T-helper 17 cell (primary cell): ENCODE measurements at places on chromosomes 4 and X. TPM values are rescaled to one million over a fixed set of nuclear protein-coding genes. Genes with fewer than 3 reads are reported as not detected.

Gene ADAM29
- not detected for total RNA-seq

GRCh38 chrX:110159235-110159634 is 156.3 kb downstream of the TMEM164 start:
- DNase-seq: no peak

- no peak for DNase-seq
Measured at GRCh38 chr4:33772582-33772981, 2471.7 kb downstream of the ARAP2 start.

DNA sequence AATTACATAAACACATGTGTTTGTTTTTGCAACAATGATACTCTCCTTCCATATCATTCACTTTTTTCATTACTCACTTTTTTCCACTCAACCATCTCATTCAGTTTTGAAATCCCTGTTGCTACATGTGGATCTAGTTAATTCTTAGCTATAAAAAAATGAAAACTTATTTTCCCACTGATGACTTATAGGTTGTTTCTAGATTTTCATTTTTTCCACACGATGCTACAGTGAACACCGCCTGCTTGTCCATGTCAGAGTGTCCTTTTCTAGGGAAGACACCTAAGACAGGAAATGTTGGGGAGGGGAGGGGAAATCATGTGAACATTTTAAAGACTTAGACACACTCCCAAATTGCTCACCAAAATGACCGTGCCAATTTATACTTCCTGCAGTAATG is 70.2 kb downstream of the SUPT20HL2 start:
- no peak for DNase-seq

DNA sequence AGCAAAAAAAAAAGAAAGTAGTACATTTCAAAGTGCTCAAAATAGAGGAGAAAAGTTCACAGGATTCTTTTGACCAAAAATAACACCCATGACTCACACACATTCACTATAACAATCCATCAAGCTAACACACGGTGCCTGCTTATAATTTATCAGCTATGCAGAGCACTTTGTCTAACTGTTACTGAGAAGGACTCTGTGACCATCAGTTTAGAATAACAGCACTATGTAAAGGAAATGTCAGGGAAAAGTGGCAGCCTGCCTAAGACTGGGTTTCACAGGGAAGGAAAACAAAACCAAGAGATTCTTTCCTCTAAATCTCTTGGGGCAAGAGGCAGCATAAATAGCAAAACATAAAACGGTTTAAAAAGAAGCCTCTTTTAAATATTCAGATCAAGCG is 54.8 kb downstream of the CCDC149 start:
- DNase-seq: no peak

- DNase-seq: no peak
Measured at GRCh38 chr4:14879683-14880082, 122.6 kb upstream of the CPEB2 start.

Gene BEX2
- 28.2 TPM for total RNA-seq

Gene UGT2A3
- not detected for total RNA-seq

Gene PHEX
- 0.91 TPM for total RNA-seq

Gene TCEAL1
- total RNA-seq: 4.7 TPM

DNA sequence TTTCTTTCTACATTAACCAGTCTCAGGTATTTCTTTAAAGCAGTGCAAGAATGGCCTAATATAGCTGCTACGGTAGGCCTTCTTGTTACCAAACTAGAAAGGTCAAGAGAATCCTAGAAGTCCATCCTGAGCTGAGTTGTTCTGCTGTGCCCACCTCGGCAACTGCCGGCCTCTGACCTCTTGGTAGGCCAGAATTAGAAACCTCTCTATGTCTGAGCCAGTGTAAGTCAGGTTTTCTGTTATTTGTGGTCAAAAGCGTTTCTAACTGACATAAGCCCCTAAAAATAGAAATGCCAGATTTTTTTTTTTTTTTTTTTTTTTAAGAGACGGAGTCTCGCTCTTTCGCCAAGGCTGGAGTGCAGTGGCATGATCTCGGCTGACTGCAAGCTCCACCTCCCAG is 43.1 kb downstream of the SOWAHB start:
- no peak for DNase-seq

- DNase-seq: no peak
Measured at GRCh38 chr4:57424232-57424897, 314.2 kb upstream of the IGFBP7 start.

DNA sequence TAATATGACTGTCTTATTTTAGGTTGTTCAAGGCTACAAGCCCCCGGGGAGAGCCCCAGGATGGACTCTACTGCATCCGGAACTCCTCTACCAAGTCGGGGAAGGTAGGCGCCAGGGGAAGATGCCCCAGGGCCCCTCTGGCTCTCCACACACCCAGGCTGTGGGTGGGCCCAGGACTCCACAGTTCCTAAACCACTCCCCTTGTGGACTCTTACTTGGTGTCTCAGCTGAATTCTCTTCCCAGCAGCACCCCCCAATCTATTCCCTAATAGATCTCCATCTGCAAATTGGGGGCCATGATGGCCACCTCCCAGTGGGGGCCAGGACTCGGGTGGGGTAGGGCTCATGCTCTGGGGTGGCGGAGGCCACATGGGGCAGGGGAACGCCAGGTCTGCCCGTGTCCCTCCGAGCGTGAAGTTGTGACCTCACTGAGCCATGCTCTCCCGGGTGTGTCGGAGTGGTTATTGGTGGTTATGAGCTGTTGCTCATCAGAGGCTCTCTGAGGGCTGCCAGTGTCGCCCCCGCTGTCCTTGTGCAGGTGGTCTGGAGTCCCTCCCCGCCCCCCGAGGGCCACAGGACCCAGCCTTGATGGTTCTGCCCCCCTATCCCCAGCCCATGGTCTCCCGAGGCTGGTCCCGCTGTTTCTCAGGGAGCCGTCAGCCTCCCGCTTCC is 11.2 kb upstream of the ADD1 start:
- no peak for DNase-seq

Gene DUSP9
- total RNA-seq: not detected

- no peak for DNase-seq
Measured at GRCh38 chr4:124555959-124556358, 156.6 kb downstream of the ANKRD50 start.

GRCh38 chr4:70654605-70655011 is 11.7 kb downstream of the JCHAIN start:
- no peak for DNase-seq

- DNase-seq: no peak
Measured at GRCh38 chrX:29487214-29487613, 728.1 kb upstream of the MAGEB2 start.

Gene SPANXA1
- not detected for total RNA-seq

GRCh38 chr4:10667701-10668326 is 16.8 kb downstream of the CLNK start:
- DNase-seq: no peak

GRCh38 chr4:169922632-169923276 is 103.4 kb downstream of the MFAP3L start:
- DNase-seq: no peak

DNA sequence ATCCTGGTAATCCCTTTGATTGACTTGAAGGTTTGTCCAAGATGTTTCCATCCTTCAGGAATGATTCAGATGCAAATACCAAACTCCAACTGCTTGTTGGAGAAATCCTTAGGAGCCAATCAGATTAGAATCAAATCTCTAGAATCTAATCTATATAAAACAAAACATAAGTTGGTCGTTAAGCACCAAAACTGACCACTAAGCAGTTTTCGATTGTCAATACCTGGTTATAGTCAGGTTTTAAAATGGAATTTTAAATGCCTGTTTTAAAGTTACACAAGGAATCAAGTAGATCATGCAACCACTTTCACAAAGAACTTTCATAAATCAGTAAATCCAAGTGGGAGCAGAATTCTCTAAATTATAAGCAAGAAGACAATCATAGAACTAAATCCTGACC is 236.1 kb downstream of the PARM1 start:
- DNase-seq: no peak

GRCh38 chr4:69781458-69782418 is 21.3 kb upstream of the SULT1B1 start:
- no peak for DNase-seq

DNA sequence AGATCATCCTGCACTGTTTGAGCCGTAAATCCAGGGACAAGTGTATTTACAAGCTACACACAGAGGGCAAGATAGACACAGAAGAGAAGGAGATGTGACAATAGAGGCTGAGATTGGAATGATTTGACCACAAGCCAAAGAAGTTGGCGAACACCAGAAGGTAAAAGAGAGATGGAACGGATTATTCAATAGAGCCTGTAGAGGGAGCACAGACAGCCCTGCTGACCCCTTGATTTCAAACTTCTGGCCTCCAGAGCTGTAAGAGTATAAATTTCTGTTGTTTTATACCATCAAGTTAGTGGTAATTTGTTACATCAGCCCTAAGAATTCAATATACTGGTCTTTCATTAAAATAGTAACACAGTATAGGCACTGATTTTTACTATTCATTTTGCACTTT is 447.8 kb downstream of the FAT4 start:
- DNase-seq: no peak

Gene BRS3
- total RNA-seq: not detected

GRCh38 chrX:114077773-114078172 is 506.1 kb upstream of the HTR2C start:
- no peak for DNase-seq

DNA sequence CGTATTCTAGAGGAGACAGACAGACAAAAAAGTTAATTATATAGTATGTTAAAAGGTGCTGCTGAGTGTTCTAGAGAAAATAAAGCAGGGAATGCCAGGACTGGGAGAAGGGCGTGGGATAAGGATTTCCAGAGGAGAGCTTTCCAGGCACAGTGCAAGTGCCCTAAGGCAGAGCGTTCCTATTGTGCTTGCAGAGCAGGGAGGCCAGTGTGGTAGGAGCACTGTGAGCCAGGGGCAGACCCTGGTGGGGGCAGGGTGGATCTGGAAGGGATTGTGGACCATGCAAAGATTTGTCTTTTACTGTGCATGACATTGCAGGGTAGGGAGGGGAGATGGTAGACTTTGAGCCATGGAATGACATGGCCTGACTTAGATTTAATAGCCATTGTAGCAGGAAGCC is 25.8 kb downstream of the EXOC1 start:
- no peak for DNase-seq

DNA sequence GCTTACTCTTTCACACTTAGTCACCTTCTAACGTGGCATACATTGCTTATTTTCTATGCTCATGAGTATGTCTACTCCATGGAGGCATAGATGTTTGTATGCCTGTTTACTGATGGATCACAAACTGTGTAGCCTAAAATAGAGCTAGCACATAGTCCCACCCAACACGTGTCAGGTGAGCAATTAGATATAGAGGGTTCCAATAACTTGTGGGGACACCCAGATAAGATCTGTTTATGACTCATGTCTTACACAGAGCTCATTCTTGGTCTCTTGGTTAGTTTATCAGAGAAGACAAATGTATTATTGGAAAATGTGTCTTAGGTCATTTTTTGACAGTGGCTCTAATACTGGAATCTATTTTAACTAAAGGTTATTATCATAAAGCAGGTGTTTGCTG is 6.8 kb downstream of the ZFP42 start:
- no peak for DNase-seq

- no peak for DNase-seq
Measured at GRCh38 chr4:41257257-41257901, 651 bp downstream of the UCHL1 start.

DNA sequence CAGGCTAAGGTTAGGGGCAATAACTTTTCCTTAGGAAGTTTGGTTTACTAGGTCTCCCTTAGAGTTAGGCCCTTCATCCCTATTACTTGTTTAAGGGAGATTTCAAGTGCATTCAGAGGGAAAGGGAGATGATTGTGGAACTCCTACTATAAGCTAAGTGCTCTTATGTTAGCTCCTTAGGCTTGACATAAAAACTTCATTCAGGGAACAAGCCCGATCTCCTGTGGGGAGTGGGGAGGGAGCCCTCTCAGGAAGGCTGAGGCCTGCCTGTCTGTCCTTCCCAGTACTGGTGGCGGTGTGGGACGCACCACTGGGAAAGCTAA is 8.0 kb downstream of the KLF3 start:
- no peak for DNase-seq

GRCh38 chr4:163991298-163991865 is 496.9 kb downstream of the TMA16 start:
- no peak for DNase-seq

DNA sequence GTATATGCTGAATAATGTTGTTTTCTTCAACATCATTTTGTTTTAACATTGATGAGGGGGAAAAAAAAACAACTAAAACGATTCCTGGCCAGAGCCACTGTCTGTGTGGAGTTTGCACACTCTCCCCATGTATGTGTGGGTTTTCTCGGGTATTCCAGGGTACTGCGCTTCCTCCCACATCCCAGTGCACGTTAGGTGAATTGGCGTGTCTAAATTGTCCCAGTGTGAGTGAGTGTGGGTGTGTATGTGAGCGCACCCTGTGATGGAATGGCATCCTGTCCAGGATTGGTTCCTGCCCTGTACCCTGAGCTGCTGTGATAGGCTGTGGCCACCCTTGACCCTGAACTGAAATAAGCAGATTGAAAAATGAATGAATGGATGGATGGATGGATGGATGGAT is 2.4 kb upstream of the DLG3 start:
- DNase-seq: no peak

Gene ZNF185
- total RNA-seq: 2.7 TPM

Gene GPC3
- total RNA-seq: 0.39 TPM

GRCh38 chr4:81965911-81966310 is 407.9 kb downstream of the HNRNPD start:
- no peak for DNase-seq

GRCh38 chr4:158786955-158787354 is 18.1 kb downstream of the FNIP2 start:
- no peak for DNase-seq

- no peak for DNase-seq
Measured at GRCh38 chr4:16692524-16692923, 205.9 kb downstream of the LDB2 start.

- no peak for DNase-seq
Measured at GRCh38 chr4:88870428-88870827, 172.8 kb upstream of the NAP1L5 start.

Gene IGSF1
- total RNA-seq: not detected

GRCh38 chr4:25797136-25797535 is 65.7 kb downstream of the SEL1L3 start:
- DNase-seq: no peak

- DNase-seq: no peak
Measured at GRCh38 chr4:101328063-101328602, 19.2 kb downstream of the PPP3CA start.

DNA sequence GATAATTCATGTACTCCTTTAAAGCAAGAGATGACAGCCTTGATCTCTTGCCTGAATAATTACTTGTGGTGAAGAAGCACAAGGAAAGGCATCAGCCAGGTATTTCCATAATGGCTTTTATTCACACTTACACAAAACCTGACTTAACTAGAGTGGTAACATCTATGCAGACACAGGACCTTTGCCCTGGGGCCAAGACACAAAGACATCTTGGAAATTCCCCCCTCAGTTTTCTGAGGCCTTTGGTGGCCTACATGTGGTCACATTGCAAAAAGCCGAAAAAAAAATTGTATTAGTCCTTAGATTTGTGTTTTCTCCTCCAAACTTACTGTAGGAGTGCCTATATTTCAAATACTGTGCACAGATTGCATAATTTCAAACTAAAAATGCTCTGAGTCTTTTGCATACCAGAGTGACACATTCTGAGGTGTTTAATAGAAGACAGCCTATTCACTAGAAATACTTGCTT is 172.4 kb downstream of the PDGFC start:
- no peak for DNase-seq

Gene NLRP2B
- total RNA-seq: not detected

- DNase-seq: no peak
Measured at GRCh38 chrX:46587158-46587557, 13.6 kb downstream of the CHST7 start.

Gene CXCR3
- total RNA-seq: 3.1 TPM
